ENCODE measurements at places on chromosomes 7 and 10. TPM values are rescaled to one million over a fixed set of nuclear protein-coding genes. Genes with fewer than 3 reads are reported as not detected.

GRCh38 chr10:5413012-5413938, 918 bp downstream of the NET1 start:
- H3K27ac ChIP-seq, result peak overlapping the region; percentile 15
- H3K4me3 ChIP-seq, result no peak overlapping the region
- peaks cover 10% of the 10 kb centered on the region for H3K4me1 ChIP-seq
- peaks cover 24% of the 10 kb centered on the region for H3K36me3 ChIP-seq

- H3K27me3 ChIP-seq, result no peaks in the 10 kb centered on the region
- peaks cover 8% of the 10 kb centered on the region for H3K4me1 ChIP-seq
- no peak overlapping the region for H3K4me3 ChIP-seq
- no peak for DNase-seq
- H3K36me3 ChIP-seq, result peaks cover 47% of the 10 kb centered on the region
These were observed 48.3 kb downstream of the SLC37A3 start for GRCh38 chr7:140350056-140350455.

- H3K4me1 ChIP-seq, result no peaks in the 10 kb centered on the region
- no peaks in the 10 kb centered on the region for H3K27me3 ChIP-seq
- no peaks in the 10 kb centered on the region for H3K36me3 ChIP-seq
- H3K27ac ChIP-seq, result no peak overlapping the region
- DNase-seq, result no peak
These were observed 565.7 kb upstream of the ANKRD30A start for GRCh38 chr10:36559412-36560400.

- DNase-seq, result no peak
- H3K27ac ChIP-seq, result no peak overlapping the region
- no peak overlapping the region for H3K4me3 ChIP-seq
- peaks cover 36% of the 10 kb centered on the region for H3K36me3 ChIP-seq
These were observed 227.8 kb downstream of the CELF2 start for GRCh38 chr10:11245510-11245909.

DNA sequence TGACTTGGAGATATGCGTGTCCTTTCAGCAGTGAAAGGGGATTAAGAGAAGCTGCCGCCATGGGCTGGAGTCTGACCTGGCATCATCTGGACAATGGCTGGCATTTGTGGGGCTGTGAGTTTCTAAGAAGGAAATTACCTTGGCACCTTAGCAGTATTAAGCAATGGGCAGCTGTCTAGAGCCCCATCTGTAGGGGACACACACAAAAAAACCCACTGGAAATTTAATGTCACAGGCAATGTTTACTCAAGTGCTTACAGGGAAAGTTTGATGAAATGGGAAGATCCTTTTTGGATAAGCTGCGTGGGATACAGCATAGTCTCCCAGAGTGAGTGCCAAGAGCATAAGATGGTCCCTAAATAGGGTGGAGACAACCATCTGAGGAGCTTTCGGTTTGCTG, 25.0 kb downstream of the ADRA2A start:
- no peak overlapping the region for H3K27ac ChIP-seq
- no peaks in the 10 kb centered on the region for H3K4me1 ChIP-seq
- peaks cover 2% of the 10 kb centered on the region for H3K27me3 ChIP-seq
- DNase-seq, result no peak
- H3K36me3 ChIP-seq, result no peaks in the 10 kb centered on the region
- H3K4me3 ChIP-seq, result no peak overlapping the region

- peaks cover 46% of the 10 kb centered on the region for H3K27me3 ChIP-seq
- H3K36me3 ChIP-seq, result peaks cover 14% of the 10 kb centered on the region
- peaks cover 3% of the 10 kb centered on the region for H3K4me1 ChIP-seq
- DNase-seq, result no peak
- no peak overlapping the region for H3K27ac ChIP-seq
These were observed 25.1 kb downstream of the ALOX5 start for GRCh38 chr10:45399113-45399512.

GRCh38 chr10:14613588-14613920, 161.1 kb downstream of the FAM107B start:
- no peak overlapping the region for H3K4me3 ChIP-seq
- H3K4me1 ChIP-seq, result peaks cover 29% of the 10 kb centered on the region
- no peaks in the 10 kb centered on the region for H3K36me3 ChIP-seq
- no peak overlapping the region for H3K27ac ChIP-seq

- H3K27ac ChIP-seq, result no peak overlapping the region
- peaks cover 51% of the 10 kb centered on the region for H3K36me3 ChIP-seq
- peaks cover 22% of the 10 kb centered on the region for H3K4me1 ChIP-seq
- H3K4me3 ChIP-seq, result no peak overlapping the region
These were observed 15.5 kb downstream of the DENND10 start for GRCh38 chr10:119119400-119119799.

DNA sequence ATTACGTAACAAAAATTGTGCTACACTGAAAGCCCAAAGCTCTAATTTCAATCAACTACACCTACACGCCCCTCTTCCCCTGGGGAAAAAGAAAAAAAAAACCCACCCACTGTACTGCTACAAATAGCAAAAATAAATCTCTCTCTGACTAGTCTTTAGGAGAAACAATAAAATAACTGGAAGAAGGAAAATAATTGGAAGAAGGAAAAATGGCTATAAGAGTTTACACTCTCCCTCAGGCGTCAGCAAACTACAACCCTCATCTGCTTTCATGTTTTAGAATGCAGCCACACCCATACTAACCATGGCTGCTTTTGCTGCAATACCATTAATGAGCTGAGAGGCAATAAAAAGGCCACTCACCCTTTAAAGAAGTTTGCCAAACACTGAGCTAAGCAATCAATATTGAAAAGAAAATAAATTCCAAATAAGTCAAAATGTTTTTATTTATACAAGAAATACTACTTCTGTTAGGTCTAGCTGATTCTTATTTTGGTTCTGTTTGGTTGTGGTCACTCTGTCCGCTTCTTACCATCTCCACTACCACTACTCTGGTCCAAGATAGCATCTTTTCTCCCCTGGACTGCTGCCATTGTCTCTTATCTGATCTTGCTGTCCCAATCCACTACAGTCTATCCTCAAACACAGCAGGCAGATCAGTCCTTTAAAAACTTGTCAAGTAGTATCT, 3.8 kb downstream of the MINDY3 start:
- H3K27me3 ChIP-seq, result no peaks in the 10 kb centered on the region
- no peak overlapping the region for H3K27ac ChIP-seq
- peaks cover 43% of the 10 kb centered on the region for H3K4me1 ChIP-seq
- DNase-seq, result no peak
- no peak overlapping the region for H3K4me3 ChIP-seq

- DNase-seq, result no peak
- no peak overlapping the region for H3K4me3 ChIP-seq
- H3K36me3 ChIP-seq, result no peaks in the 10 kb centered on the region
- H3K27ac ChIP-seq, result no peak overlapping the region
- H3K4me1 ChIP-seq, result no peaks in the 10 kb centered on the region
- peaks cover 5% of the 10 kb centered on the region for H3K27me3 ChIP-seq
These were observed 142.9 kb upstream of the AKR1E2 start for GRCh38 chr10:4683137-4683536.

GRCh38 chr10:114767101-114767985, 54.2 kb upstream of the FHIP2A start:
- no peaks in the 10 kb centered on the region for H3K36me3 ChIP-seq
- H3K27me3 ChIP-seq, result peaks cover 62% of the 10 kb centered on the region
- peaks cover 10% of the 10 kb centered on the region for H3K4me1 ChIP-seq
- H3K27ac ChIP-seq, result no peak overlapping the region
- no peak for DNase-seq
- H3K4me3 ChIP-seq, result peak overlapping the region; percentile 66

GRCh38 chr7:72453471-72453870, 41.3 kb upstream of the CALN1 start:
- H3K4me1 ChIP-seq, result no peaks in the 10 kb centered on the region
- H3K27ac ChIP-seq, result no peak overlapping the region
- no peaks in the 10 kb centered on the region for H3K36me3 ChIP-seq
- DNase-seq, result no peak
- no peak overlapping the region for H3K4me3 ChIP-seq

DNA sequence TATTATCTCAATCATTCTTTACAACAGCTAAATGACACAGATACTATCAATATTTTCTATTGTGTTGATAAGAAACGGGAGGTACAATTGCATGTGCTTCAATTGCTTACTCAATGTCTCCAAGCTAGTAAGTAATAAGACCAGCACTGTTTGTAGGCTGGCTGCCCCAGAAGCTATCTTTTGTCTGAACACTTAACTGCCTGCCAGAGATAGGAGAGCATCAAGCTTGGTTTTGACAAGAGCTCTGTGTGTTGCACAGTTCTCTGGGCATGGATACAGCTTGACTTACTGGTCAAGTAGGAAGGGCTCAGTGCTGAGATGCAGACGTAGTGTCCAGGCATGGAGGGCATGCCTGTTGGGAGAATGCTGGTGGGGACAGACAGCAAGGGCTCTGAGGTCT, 26.3 kb upstream of the CAPZA2 start:
- H3K4me1 ChIP-seq, result no peaks in the 10 kb centered on the region
- H3K4me3 ChIP-seq, result no peak overlapping the region
- peaks cover 8% of the 10 kb centered on the region for H3K27me3 ChIP-seq
- no peaks in the 10 kb centered on the region for H3K36me3 ChIP-seq

- H3K4me1 ChIP-seq, result peaks cover 12% of the 10 kb centered on the region
- no peak overlapping the region for H3K4me3 ChIP-seq
- H3K36me3 ChIP-seq, result peaks cover 8% of the 10 kb centered on the region
- DNase-seq, result no peak
These were observed 73.5 kb downstream of the KMT2C start for GRCh38 chr7:152362128-152362926.

- peaks cover 2% of the 10 kb centered on the region for H3K27me3 ChIP-seq
- no peak overlapping the region for H3K27ac ChIP-seq
- DNase-seq, result no peak
- H3K36me3 ChIP-seq, result no peaks in the 10 kb centered on the region
- no peak overlapping the region for H3K4me3 ChIP-seq
- peaks cover 7% of the 10 kb centered on the region for H3K4me1 ChIP-seq
These were observed 151.5 kb downstream of the JAZF1 start for GRCh38 chr7:28029051-28029450.

GRCh38 chr7:138625849-138626230, 75.3 kb downstream of the SVOPL start:
- no peaks in the 10 kb centered on the region for H3K27me3 ChIP-seq
- H3K36me3 ChIP-seq, result no peaks in the 10 kb centered on the region
- H3K4me1 ChIP-seq, result peaks cover 41% of the 10 kb centered on the region
- DNase-seq, result peak; percentile 42

DNA sequence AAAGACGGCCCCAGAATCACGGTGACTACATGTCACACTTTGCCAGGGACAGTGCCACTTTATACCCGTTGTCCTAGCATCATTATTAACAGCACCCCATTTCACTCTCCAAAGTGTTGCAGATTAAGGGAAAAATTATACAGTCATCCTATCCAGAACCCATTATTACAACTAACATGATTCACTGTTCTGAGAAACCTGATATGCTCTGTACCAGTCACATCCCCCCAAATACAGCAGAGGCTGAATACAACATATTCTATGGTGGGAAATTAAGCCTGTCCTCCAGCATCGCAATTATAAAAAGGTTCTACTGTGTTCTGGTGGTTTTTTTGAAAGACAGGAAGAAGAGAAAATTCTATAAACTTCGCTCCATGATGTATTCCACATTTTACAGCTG, 162.1 kb downstream of the JAZF1 start:
- no peak overlapping the region for H3K27ac ChIP-seq
- H3K4me1 ChIP-seq, result peaks cover 2% of the 10 kb centered on the region
- H3K4me3 ChIP-seq, result no peak overlapping the region
- H3K27me3 ChIP-seq, result no peaks in the 10 kb centered on the region
- H3K36me3 ChIP-seq, result peaks cover 7% of the 10 kb centered on the region

- H3K4me1 ChIP-seq, result peaks cover 3% of the 10 kb centered on the region
- H3K27ac ChIP-seq, result no peak overlapping the region
- no peak for DNase-seq
These were observed 53.2 kb downstream of the A1CF start for GRCh38 chr10:50832171-50832751.

- no peaks in the 10 kb centered on the region for H3K36me3 ChIP-seq
- no peak overlapping the region for H3K4me3 ChIP-seq
- no peak for DNase-seq
- no peaks in the 10 kb centered on the region for H3K27me3 ChIP-seq
- H3K4me1 ChIP-seq, result no peaks in the 10 kb centered on the region
- H3K27ac ChIP-seq, result no peak overlapping the region
These were observed 41.1 kb downstream of the ASZ1 start for GRCh38 chr7:117386110-117386706.

DNA sequence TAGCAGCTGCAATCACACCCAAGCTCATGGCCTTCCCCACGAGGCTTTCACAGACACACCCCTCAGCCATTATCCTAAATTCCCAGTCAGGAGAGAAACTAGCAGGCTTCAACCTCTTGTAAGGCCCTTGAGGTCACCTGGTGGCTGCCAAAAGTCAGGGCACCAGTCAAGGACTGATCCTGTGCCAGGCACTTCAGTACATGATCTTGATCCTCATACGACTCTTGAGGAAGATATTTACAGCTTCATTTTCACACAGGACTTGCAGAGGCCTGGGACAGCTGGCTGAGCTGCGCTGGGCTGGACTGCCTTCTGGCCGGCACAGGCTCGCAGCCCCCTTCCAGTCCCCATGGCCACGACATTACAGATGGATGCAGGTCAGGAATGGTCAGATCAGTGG, 8.8 kb downstream of the PDAP1 start:
- H3K4me3 ChIP-seq, result no peak overlapping the region
- H3K36me3 ChIP-seq, result peaks cover 69% of the 10 kb centered on the region
- H3K27ac ChIP-seq, result peak overlapping the region; percentile 60
- peaks cover 18% of the 10 kb centered on the region for H3K4me1 ChIP-seq
- no peak for DNase-seq

Gene FOXL3
- total RNA-seq, result not detected

Gene ARHGAP19
- total RNA-seq, result 56.6 TPM

Gene PIP
- total RNA-seq, result not detected

Gene MYO3A
- not detected for total RNA-seq

Gene MYL10
- total RNA-seq, result not detected

Gene CLDN4
- not detected for total RNA-seq

Gene GGCT
- total RNA-seq, result 39.9 TPM

Gene TACR2
- total RNA-seq, result not detected

Gene USP54
- 2.7 TPM for total RNA-seq

Gene LRRD1
- not detected for total RNA-seq

Gene OR2A12
- total RNA-seq, result not detected

Gene XRCC2
- total RNA-seq, result 14.6 TPM

Gene ACHE
- total RNA-seq, result not detected

Gene FRMD4A
- 0.25 TPM for total RNA-seq

Gene ADCYAP1R1
- not detected for total RNA-seq

Gene NKX1-2
- total RNA-seq, result not detected

Gene CLDN3
- not detected for total RNA-seq

Gene CTAGE8
- total RNA-seq, result 1.6 TPM
